ENCODE measurements at places on chromosomes 4 and X. TPM values are rescaled to one million over a fixed set of nuclear protein-coding genes. Genes with fewer than 3 reads are reported as not detected.

The FDCSP gene
- total RNA-seq = not detected

The HSFX1 gene
- 0.70 TPM for total RNA-seq

The H2BW2 gene
- total RNA-seq = not detected

The TIGD4 gene
- total RNA-seq = 0.35 TPM

The GATA1 gene
- total RNA-seq = not detected

Data from HT1080 (cell line).